ENCODE measurements at places on chromosomes 7 and 10.

GRCh38 chr7:102874166-102874829 is 38.5 kb upstream of the LRRC17 start:
- no peak for DNase-seq

DNA sequence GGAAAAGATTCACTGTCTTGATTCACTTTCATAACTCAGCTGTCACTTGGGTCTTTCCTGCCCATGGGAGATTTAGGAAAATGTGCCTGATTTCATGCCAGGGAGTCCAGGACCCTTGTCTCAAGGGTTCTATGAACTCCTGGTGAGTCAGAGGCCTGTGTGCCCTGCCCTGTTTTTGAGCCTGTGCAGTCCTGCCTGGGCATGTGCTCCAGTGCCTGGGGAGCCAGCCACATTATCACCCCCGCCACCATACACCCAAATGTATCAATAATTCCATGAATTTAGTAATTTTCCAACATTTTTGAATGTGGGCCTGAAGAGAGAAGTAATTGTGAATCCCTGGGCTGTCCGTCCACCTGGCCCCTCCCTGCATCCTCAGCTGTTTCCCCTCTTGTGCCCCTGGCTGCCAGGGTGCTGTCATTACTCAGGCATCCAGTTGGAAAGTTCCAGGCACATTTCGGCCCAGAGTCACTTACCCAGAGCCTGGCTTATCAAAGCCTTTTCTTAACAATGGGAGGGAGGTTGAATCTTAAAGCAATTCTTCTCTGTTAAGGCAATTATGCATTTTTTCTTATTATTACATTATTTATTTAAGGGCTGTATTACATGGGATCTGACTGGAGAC is 287.8 kb upstream of the CDC14C start:
- DNase-seq = no peak

GRCh38 chr7:117086788-117087187 is 133.5 kb downstream of the ST7 start:
- DNase-seq = no peak

- no peak for DNase-seq
Observed at GRCh38 chr10:129411772-129412171, 55.3 kb upstream of the MGMT start.

DNA sequence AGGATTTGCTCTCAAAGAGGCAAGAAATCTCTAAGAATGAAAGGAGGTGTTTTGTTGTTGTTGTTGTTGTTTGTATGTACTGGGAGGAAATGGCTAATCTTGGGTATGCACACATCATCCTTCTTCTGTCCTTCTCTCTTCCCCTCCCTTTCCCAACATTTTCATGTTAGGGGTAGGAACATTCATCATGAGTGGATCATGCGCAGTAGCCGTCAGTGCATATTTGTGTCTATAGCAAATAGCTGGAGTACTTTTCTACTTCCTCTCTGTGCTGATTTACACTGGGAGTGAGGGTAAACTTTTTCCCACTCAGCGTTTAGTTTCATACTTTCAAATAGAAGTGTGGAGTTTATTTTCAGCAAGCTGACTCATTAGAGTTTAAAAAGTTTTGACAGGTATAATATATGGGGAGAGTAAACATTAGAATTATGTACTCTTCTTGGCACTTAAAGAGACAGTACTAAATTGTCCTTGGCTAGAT is 80.5 kb upstream of the PRKG1 start:
- DNase-seq = no peak

GRCh38 chr10:6601246-6601805 is 21.2 kb upstream of the PRKCQ start:
- no peak for DNase-seq

DNA sequence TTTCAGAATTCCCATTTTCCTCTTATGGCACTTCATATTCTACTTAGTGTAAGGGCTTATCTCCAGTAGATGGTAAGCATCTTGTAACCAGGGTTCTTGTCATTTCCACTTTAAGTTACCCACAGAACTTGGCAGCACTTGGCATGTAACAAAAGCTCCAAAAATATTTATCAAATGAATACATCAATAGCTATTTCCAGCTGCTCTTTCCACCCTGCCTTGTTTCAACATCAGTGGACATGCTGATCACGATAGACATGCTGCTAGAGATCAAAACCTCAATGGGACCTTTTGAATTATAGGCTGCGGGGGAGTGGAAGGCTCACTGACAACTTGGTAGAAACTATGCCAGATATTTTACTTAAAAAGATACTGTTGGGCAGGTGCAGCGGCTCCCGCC is 32.9 kb downstream of the HOXA1 start:
- no peak for DNase-seq

- DNase-seq = no peak
Observed at GRCh38 chr7:13778967-13779366, 210.5 kb downstream of the ETV1 start.

DNA sequence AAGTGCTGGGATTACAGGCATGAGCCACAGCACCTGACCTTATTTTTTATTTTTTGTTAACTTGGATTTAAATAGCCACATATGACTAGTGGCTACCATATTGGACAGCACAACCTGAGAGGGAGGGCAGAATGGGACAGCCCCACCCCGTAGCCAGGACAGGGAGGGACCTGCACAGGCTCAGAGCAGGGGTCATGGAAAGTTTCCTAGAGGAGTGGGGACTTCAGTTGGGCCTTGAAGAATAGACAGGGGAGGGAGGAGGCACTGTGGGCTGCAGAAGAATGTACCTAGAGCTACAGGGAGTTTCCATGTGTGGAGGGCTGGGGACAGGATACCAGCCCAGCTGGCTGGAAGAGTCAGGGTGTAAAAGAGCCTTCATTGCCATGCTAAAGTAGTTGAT is 8.8 kb downstream of the TRIM8 start:
- no peak for DNase-seq

GRCh38 chr10:48788554-48788953 is 103.9 kb downstream of the WDFY4 start:
- DNase-seq = no peak

GRCh38 chr10:635088-635861 is 54.2 kb downstream of the DIP2C start:
- peak; percentile 73 for DNase-seq

DNA sequence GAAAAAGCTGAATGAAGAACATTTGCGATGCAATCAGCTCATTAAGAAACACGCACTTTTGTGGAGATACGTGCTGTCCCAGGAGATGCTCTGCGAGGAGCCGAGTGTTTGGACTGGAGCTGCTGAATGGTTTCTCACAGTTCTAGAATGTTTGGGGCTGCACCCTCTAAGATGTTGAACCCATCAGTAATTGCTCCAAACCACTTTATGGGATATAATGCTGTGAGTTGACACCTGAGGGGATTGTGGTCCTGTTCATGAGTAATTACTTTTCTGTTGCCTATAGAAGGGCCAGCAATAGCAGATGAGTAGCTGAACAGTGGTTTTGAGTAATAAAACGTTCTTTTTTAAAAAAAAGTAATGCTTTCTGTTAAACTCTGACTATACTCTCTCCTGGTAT is 63.1 kb downstream of the IKZF1 start:
- DNase-seq = no peak

- no peak for DNase-seq
Observed at GRCh38 chr10:98959379-98959778, 276.3 kb downstream of the HPSE2 start.
